ENCODE measurements at places on chromosomes 5 and 9.
A peak's percentile ranks its signal among the peaks of the same experiment; 100 is the strongest.

GRCh38 chr5:42828671-42829070, 17.0 kb upstream of the SELENOP start:
- no peak for DNase-seq

- no peak for DNase-seq
Observed at GRCh38 chr5:141695627-141696215, 13.7 kb upstream of the ARAP3 start.

DNA sequence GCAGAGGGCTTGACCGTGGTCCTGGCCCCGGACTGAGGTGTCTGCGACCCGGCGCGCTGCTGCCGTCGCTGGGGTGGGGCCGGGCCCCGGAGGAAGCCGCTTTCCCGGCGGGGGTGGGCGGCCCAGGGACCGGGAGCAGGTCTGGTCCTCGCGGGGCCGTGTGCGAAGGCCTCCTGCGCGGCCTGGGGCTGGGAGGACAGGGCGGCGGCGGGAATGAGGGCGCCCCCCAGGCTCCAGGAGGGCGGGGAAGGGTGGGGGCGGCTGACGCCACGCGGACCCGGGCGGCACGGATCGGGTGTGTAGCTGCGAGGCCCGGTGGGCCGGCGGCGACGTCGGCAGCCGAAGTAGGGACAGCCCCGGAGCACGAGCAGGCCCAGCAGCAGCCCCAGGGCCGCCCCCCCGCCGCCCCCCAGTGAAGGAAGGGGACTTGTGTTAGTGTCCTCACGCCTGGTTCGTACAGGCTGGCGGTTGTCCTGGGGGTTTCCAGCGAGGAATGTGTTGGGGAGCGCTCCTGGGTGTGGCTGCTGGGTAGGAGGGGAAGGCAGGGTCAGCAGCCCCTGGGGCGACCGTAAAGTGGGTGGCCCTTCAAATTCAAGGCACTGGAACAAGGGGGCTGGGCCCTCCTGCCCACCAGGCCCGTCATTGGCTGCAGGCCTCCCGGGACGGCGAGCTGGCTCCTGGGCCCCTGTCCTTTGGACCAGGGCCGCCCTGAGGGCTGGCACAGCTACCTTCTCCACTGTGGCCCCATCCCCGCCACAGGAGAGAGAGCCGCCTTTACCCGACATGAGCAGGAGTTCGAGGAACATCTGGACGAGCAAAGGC, 597 bp upstream of the TMEM250 start:
- peak; percentile 49 for DNase-seq

DNA sequence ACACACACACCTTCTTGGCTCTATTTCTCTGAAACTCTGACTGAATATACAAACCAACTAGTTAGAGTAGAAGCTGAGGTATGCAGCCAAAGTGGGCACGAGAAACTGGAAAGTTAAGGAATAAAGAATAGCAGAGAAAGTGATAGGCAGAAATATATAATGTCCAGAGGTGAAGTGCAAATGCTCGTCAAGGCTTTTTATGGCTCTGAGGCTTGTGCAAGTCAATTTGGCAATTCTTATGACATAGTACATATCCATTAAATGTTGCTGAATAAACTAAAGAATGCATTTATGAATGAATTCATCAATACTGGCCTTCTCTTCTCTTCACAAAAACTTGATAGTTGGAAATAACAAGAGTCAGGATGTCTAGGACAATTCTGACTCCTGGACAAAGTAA, 490.1 kb upstream of the DMAC1 start:
- no peak for DNase-seq

DNA sequence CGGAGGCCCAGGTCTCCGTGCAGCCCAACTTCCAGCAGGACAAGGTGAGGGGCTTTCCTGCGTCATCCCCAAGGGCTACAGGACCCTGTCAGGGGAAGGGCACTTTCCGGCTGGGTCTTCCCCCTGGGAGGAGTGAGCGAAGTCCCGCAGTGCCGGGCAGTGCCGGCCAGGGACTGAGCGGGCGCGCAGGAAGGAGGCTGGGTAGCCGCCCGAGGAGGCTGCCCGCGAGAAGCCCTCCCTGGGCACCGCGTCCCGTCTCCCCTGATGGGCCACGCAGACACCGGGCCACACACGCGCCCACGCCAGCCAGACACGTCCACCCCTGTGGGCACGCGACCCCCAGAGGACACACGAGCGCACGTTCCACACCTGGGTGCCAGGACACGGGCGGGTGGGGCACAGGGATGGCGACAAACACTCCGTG, 357 bp downstream of the PTGDS start:
- no peak for DNase-seq

GRCh38 chr5:133930061-133930812, 38.2 kb downstream of the C5orf15 start:
- peak; percentile 76 for DNase-seq

DNA sequence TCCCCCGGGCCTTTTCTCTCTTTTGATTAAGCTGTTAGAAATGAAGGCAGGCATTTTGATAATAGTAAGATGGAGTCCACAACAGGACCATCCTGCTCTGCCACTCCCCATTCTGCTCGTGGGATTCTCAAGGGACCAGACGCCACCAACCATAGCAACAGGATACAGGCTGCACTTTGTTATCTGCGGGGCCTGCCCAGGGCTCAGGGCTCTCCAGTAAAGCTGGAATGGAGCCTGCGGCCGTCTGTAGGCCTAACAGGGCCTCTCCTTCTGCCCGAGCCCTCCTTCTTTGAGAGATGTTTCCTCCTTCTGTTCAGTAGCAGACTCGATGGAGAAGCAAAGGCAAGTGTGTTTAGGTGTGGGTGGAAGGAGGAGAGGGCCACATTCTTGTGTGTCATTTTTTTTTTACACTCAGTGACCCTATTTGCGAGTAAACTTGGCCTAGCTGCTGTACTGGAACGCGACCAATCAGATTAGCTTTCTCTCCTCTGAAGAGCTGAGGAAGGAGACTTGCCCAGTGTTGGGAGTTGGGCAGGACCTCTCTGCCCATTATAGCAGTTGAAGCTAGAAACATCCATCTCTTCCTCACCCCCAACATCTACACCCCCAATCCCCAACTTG, 8.9 kb upstream of the EPB41L4B start:
- DNase-seq = no peak

- no peak for DNase-seq
Observed at GRCh38 chr5:9351546-9351945, 194.3 kb downstream of the SEMA5A start.

GRCh38 chr5:75623846-75624245, 12.6 kb downstream of the ANKDD1B start:
- DNase-seq = no peak

DNA sequence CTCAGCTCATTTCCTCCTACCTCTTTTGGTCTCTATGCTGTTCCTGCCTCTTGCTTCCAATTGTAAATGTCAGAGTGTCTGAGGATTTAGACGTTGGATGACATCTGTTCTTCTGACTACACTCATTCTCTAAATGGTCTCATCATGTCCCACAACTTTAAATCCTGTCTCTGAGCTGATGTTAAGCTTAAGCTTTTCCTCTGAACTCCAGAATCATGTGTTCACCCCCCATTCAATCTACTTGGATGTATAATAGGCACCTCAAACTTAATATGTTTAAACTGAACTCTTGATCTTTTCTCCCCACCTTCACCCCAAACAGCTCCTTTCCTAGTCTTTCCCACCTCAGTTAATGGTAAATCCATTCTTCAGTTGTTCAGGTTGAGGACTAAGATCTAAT, 433.6 kb downstream of the CSNK1G3 start:
- no peak for DNase-seq

- no peak for DNase-seq
Observed at GRCh38 chr5:17378346-17378997, 119.6 kb upstream of the TAF11L2 start.

GRCh38 chr5:129079496-129079895, 15.1 kb upstream of the ISOC1 start:
- DNase-seq = no peak

GRCh38 chr9:133130685-133131244, 9.7 kb upstream of the RALGDS start:
- DNase-seq = peak; percentile 51

All from stimulated activated CD4-positive, alpha-beta T cell treated with anti-CD3 and anti-CD28 coated beads, Interleukin-2, amount 100 ng/mL, for 24 hours (primary cell).